ENCODE measurements at places on chromosomes 6 and 20. TPM values are rescaled to one million over a fixed set of nuclear protein-coding genes. Genes with fewer than 3 reads are reported as not detected.

The SH3BGRL2 gene
- 123 TPM for total RNA-seq

The NFKBIL1 gene
- total RNA-seq = 23.0 TPM

- DNase-seq = no peak
These were observed 15.9 kb downstream of the GLYATL3 start for GRCh38 chr6:49515485-49516146.

The PLG gene
- not detected for total RNA-seq

GRCh38 chr6:26307850-26308249, 57.1 kb upstream of the BTN3A2 start:
- peak; percentile 36 for DNase-seq

- DNase-seq = no peak
These were observed 14.6 kb upstream of the PROKR2 start for GRCh38 chr20:5331340-5331739.

DNA sequence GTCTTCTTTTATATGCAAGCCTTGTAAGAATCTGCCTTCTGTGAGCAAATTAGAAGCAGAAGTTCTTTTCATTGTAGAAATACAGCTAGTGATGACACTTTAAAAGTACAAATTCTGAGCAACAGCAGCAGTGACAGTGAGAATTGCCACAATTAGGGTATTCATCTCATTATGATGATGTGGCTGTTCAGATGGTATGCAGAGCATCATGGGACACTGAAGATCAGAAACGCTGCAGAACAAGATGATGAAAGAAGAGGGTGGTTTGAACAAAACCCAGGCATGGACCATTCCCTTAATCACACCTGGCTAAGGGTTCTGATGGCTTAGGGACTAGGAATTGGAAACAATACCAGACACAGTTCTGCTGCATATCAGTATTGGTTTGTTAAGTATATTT, 312.7 kb upstream of the TBX18 start:
- DNase-seq = no peak

Data from lung microvascular endothelial cell (primary cell).